Activated CD8-positive, alpha-beta T cell treated with anti-CD3 and anti-CD28 coated beads, Interleukin-2, amount 10 ng/mL, durations not matched to agents 7 days and 5 days (primary cell): ENCODE measurements at places on chromosomes 16 and 17. TPM values are rescaled to one million over a fixed set of nuclear protein-coding genes. Genes with fewer than 3 reads are reported as not detected.

DNA sequence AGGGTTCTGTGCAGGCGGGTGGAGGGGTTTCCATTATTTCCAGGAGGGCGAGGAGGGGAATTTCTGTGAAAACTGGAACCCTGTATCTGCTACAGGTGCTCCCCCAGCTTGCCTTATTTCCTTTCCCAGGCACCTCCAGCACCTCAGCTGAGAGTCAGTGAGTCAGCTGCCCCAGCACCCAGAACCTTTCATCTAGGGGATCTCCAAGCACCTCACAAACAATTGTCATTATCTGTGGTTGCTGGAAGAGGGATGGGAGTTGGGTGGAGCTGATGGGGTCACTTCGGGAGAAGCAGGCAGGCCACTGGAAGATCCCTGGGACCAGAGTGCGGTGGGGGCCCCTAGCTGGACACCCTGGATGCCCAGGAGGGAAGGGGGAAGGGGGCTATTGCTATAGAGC lies 10.0 kb upstream of the CLUH start:
- DNase-seq = no peak

DNA sequence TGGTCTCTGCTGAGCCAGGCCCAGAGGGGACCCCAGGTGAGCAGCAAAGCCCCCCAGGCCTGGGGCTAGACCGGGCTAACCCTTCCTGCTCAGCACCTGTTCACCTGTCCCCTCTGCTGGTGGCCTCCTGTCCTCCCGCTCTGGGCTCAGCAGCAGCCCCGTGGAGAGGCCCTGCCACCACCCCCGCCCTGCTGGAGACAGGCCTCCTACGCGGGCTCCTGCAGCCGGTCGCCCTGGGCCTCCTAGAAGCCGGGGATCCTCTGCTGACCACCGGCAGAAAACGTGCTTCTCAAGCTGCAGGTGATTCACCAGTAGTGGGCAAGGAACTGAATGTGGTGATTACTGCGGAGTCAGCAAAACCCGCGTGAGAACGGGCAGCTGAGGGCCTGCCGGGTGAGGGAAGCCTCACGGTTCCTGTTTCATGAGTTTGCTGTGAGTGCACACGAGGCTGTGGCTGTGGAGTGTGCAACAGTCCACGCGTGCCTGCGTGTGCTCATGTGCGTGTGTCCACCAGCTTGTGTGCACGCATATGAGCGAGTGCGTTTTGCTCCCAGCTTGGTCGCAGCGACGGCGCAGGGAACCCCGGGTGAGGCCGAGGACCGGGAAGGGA lies 792 bp downstream of the SECTM1 start:
- DNase-seq = peak; percentile 42

- DNase-seq = no peak
These were observed 44.6 kb upstream of the GSE1 start for GRCh38 chr16:85568519-85568918.

GRCh38 chr17:48954300-48954755 lies 9.7 kb upstream of the SNF8 start:
- DNase-seq = no peak

DNA sequence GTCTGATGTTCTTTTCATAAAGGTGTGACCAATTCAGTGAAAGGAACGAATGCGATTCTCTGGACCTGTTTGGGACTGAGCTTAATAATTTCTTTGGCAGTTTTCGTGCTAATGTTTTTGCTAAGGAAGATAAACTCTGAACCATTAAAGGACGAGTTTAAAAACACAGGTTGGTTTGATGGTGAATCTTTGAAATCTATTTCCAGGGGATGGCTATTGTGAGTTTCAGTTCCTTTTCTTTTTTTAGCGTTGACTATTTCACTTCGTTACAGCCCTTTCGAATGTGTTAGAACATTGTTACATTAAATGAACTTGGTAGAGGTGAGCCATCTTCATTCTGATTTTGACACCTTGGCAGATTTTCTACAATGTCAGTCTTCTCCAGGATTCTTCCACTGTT lies 1.2 kb downstream of the TNFRSF17 start:
- no peak for DNase-seq

DNA sequence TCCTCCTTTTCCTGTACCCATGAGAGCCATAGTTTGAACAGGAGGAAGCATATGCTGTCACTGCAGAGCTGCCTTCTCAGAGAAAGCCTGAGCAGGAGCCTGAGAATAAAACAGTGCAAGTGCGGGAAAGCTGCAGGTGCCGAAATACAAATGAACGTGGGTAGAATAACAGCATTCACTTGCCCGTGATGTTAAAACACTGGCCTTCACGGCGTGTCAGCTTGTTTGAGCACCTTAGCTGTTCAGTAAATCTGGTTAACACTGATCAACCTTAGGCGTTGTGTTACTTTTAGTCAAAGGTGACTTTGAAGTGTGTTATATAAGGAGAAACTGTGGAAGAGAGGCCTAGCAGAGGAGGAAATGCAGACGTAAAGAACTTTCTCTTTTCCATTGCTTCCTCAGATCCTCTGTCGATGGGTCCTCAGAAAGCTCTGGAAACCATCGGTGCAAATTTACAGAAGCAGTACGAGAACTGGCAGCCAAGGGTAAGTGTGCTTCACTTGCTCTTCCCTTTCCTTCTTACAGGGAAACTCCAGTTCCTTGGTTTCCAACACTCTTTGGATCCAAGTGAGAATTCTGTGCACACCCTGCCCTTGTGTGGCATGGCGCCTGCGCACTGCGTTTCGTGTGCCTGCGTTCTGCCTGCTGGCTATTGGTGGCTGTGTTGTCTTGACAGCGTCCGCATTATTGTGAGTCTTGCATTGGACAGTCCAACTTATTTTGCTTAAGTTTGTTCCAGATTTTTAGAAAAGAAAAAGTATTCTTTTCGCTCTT lies 98.9 kb downstream of the RPTOR start:
- DNase-seq = no peak

DNA sequence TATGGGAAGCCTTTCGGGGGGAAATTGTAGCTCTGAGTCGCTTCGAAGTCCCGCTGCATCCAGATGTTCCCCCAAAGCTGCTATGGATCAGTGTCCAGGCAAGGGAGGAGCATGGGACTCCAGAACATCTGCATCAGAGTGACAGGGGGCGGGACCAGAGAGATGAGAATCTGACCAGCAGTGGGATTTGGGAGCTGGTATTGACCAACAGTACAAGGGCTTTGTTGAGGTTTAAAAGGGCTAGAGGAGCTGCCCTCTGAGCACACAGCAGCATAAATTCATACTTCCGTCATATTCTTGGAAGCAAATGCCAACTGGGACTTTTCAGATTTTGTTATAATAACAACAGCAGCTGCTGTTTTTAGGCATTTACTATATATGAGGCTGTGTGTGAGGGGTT lies 10.6 kb downstream of the RBFOX1 start:
- DNase-seq = no peak

Gene SMIM36
- total RNA-seq = not detected

Gene ERI2
- 15.0 TPM for total RNA-seq

Gene USP43
- total RNA-seq = 0.16 TPM

Gene GCSH
- 10.1 TPM for total RNA-seq
